ENCODE measurements at places on chromosomes 5 and 9.

GRCh38 chr5:133405275-133406034 lies 206.9 kb downstream of the FSTL4 start:
- no peak for DNase-seq

DNA sequence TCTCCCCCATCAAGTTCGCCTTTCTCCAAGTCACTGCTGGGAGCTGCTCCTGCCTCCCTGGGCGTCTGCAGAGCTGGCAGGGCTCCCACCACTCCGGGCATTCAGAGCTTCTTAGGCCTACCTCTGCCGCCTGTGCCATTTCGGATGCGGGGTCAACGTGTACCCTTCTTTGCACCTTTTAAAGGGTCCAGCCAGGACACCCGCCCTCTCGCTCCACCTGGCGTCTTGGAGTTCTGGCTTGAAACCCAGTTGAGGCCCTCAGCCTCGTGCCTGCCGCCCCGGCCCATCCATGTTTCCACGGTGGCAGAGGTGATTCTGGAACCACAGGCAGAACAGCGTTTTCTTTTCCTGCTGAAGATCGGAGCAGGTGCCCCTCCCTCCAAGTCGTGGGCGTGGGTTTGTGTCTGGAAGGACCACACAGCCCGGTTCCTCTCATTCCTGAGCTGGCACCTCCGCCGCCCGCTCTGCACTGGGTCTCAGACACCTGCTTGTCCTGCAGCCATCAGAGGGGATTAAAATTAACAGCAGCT lies 32.9 kb downstream of the NDUFS6 start:
- no peak for DNase-seq

- no peak for DNase-seq
These were observed 30.1 kb upstream of the HAPLN1 start for GRCh38 chr5:83750749-83751148.

DNA sequence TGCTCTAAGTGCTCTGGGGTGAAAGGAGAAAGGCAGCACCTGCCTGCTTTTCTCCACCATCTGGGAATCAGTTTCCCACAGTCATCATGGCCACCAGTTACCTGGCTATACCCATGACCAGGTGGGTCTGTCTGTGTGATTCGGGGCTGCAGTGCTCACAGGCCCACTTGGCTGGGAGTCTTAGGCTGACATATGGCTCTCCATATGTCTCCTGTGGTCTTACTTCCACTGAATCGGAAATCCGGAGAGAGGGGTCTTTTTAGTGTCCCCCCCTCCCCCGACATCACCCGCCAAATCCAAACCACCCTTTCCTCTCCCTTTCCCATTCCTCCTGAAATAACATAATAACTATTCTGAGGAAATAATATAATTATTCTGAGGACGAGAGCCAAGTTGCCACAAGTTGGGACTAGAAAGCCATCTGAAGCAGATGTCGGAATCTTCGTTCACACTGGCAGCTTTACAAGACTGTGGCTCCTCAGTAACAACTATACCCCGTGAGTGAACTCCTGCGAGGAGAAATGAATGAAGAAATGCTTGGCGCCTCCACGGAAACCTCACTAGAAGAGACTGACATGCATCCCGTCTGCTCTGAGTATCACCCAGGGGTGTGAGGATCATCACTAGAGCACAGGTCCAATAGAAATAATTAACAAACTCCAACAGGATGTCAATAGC lies 143.4 kb downstream of the MYO10 start:
- DNase-seq: no peak

- DNase-seq: no peak
These were observed 1.5 kb upstream of the ANKHD1 start for GRCh38 chr5:140399979-140400729.

DNA sequence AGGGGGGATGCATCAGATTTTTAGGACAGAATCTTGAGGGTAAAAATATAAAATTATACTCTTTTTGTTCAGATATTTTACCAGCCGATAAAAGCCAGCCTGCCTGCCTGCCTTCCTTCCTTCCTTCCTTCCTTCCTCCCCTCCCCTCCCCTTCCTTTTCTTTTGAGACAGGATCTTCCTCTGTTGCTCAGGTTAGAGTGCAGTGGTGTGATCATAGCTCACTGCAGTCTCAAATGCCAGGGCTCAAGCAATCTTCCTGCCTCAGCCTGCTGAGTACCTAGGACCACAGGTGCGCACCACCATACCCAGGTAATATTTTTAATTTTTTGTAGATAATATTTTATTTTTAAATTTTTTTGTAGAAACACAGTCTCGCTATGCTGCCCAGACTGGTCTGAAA lies 330.0 kb downstream of the CCDC171 start:
- DNase-seq: no peak

GRCh38 chr5:12772276-12772675 lies 868.0 kb upstream of the CTNND2 start:
- DNase-seq: no peak

DNA sequence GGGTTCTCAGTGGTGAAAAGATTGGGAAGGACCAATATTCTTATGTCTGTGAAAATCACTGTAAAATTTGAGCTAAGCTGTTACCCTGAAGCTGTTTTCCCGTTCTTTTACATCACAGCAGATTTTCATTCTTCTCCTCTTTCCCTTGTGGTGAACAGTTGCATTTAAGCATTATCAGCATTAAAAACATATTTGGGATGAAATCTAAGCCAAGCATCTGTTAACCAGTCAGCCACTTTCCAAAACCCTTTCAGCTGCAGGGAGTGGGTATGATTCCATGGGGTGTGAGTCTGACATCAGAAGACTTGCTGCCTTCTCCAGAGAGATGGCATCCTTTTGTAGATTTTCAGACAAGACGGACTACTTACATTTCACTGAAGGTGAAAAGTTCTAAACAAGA lies 97.2 kb downstream of the TRIO start:
- no peak for DNase-seq

DNA sequence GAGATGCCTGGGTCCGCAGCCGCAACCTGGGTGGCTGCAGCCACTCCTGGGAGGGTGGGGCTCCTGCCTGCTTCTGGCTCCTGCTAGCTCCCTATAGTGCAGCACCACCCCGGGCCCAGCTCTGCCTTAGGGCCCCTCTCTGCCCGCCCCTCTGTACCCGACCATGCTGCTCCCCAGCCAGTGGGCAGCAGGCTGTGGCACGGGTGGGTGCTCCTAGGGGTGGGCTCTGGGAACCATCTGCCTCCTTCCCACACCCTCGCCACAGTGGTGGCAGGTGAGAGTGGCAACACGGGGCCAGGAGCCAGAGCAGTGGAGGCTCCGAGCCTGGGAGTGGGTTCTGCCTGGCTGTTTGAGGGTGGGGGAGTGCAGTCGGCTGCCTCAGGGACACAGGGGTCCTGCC lies 7.8 kb upstream of the MTMR12 start:
- no peak for DNase-seq

DNA sequence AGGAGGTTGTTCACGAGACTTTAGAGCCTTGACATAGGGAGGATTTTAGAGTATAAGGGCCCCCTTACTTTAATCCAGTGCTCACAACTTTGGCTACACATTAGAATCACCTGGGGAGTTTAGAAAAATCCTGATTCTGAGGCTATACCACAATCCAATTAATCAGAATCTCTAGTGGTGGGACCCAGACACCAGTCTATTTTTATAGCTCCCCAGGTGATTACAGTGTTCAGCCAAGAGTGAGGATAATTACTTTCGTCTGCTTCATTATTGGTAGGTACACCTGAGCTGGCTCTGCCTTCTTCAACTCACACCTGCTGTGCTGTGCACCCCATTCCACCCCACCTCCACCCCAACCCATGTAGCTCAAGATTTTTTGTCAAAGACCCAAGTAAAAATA lies 141.3 kb upstream of the EPB41L4A start:
- no peak for DNase-seq

DNA sequence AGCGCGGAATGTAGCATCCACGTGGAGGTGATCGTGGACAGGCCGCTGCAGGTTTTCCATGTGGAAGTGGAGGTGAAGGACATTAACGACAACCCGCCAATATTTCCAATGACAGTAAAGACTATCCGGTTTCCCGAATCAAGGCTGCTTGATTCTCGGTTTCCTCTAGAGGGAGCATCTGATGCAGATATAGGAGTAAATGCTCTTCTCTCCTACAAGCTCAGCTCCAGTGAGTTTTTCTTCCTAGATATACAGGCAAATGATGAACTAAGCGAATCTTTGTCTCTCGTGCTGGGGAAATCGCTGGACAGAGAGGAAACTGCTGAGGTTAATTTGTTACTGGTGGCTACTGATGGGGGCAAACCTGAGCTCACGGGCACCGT lies 598 bp downstream of the PCDHA2 start:
- no peak for DNase-seq

- no peak for DNase-seq
These were observed 60.5 kb downstream of the SIL1 start for GRCh38 chr5:139137697-139138096.

- DNase-seq: no peak
These were observed 20.4 kb downstream of the DCAF12 start for GRCh38 chr9:34106110-34106509.

GRCh38 chr5:73768-74502 lies 18.0 kb upstream of the PLEKHG4B start:
- DNase-seq: no peak

GRCh38 chr5:89350684-89351083 lies 467.7 kb upstream of the MEF2C start:
- DNase-seq: no peak

DNA sequence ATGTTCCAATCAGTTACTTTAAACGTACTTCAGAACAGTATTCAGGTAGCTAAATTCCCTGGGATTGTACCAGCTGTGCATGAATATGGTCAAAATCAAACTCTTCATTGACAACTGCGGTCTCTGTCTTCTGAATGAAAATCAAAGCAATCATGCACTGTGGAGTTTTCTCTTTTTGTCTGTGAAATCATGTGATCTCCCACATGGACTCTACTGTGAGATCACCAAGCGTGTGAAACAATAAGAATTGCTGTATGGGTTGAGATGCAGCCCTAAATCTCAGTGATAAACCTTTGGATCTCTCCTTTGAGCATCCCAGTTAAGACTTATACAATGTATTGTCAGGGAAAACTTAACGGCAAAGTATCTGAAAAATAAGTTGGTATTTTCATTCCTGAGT lies 6.1 kb downstream of the NRG2 start:
- DNase-seq: no peak

GRCh38 chr5:96605144-96605837 lies 56.9 kb upstream of the CAST start:
- DNase-seq: no peak

GRCh38 chr9:14341437-14342122 lies 27.6 kb upstream of the NFIB start:
- no peak for DNase-seq

DNA sequence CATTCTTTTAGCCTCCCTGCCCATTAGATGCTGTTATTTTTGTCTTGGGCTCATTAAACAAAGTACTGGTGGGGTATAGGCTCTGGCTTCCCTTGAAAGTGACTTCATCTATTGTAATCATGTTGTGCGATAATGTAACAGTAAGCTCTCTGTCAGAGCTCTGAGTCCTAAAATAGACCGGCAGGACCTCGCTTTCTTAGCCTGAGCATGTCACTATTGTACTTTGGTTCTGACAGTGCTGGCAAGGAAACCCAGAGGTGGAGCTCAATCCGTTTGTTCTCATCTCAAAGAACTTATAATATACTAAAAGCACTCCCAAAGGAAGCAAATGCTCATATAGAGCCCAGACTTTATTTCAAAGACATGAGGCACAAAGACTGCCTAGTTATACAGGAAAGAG lies 339.1 kb upstream of the CCNH start:
- no peak for DNase-seq

Data from RCC 7860 (cell line).